ENCODE measurements at places on chromosomes 3 and 15.

DNA sequence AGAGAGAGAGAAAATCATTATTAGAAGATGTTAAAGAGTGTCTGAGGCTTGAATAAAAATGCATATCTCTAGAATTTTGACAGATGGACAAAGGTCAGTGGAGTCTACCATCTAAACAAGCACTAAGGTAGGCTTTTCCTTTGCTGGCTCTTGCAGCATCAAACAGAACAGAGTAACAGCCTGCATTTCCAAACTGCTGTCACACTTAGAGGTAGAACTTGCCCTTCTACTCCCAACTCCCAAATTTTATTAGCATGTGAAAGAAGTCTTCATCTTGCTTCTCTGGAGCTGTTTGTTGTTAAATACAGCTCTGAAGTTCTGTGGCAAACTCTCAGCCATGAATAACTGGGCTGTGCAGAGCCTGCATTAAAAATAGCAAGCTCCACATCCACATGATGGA is 4.1 kb upstream of the MB21D2 start:
- no peak for DNase-seq

- DNase-seq, result no peak
Observed at GRCh38 chr3:127909646-127910045, 5.4 kb upstream of the KBTBD12 start.

DNA sequence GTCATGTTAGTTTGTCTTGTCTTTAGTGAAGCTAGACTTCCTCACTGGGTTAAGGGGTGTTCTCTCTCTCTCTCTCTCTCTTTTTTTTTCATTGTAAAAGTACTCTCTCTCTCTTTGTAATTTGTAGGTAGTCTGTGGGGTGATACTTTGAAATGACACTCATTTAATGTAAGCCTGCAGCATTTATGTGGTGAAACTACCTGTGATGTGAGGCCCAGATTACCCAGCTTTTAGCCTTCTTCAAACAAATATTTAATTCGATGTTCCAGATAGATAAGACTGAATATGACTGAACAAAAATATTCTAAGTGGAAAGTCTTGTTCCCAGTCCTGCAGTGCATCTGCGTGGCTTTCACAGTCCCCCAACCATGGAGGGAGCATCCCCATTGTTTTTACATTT is 49.7 kb downstream of the SQOR start:
- no peak for DNase-seq

- no peak for DNase-seq
Observed at GRCh38 chr3:193775421-193776077, 182.5 kb downstream of the OPA1 start.

DNA sequence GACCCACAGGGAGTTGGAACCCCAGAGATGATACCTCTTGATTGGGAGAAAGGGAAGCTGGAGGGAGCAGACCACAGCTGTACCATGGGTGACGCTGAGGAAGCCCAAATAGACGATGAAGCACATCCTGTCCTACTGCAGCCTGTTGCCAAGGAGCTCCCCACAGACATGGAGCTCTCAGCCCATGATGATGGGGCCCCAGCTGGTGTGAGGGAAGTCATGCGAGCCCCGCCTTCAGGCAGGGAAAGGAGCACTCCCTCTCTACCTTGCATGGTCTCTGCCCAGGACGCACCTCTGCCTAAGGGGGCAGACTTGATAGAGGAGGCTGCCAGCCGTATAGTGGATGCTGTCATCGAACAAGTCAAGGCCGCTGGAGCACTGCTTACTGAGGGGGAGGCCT is 201.1 kb downstream of the AKAP13 start:
- peak; percentile 64 for DNase-seq
